ENCODE measurements at places on chromosomes 3 and 15.

DNA sequence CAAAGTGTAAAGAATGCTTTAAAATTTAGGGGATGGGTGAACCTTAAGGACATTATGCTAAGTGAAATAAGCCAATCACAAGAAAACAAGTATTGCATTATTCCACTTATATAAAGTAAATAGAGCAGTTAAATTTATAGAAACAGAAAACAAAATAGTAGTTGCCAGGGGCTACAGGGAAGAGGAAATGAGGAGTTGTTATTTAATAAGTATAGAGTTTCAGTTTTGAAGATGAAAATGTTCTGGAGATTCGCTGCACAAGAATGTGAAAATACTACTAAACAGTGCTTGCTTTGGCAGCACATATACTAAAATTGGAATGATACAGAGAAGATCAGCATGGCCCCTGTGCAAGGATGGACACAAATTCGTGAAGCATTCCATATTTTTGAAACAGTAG is 32.0 kb downstream of the DNAH12 start:
- no peak for DNase-seq

DNA sequence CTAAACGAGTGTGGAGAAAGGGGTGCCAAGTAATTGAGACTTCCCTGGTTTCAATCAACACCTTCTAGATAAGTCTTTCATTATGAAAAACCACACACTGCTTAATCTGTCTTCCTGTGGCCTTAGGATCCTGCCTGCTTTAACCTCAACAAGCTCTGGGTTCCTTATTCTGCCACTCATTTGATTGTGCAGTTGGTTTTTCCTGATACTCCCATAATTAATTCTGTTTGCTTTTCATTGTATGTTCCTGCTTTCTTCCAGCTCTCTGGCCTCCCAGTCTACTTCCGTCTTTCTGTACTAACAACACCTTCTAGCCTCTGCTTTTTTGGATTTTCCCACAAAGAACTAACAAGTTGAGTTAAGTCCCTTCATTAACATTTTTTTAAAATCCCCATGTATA is 20.2 kb upstream of the GCNT3 start:
- DNase-seq: no peak

GRCh38 chr3:171055336-171056178 is 29.0 kb upstream of the SLC2A2 start:
- DNase-seq: no peak

DNA sequence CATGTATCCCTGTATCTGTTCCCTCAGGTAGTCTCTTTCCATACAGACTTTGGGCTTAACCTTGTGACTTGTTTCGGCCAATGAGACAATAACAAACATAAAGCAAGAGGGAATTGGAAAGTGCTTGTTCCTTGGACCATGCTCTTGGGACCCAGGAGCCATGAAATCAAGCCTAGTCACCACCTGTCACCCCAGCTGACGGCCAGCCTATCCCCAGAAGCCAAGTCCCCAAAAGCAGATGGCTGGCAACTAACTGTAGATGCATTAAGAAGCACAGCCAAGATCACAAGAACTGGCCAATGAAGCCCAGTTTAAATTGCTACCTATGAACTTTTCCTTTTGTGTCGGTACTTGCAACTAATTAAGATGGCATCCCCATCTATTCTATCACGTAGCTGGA is 822.0 kb downstream of the CADM2 start:
- DNase-seq: no peak

GRCh38 chr3:132433121-132433520 is 15.8 kb downstream of the DNAJC13 start:
- DNase-seq: no peak

GRCh38 chr15:29571792-29572431 is 250.4 kb downstream of the TJP1 start:
- DNase-seq: no peak

DNA sequence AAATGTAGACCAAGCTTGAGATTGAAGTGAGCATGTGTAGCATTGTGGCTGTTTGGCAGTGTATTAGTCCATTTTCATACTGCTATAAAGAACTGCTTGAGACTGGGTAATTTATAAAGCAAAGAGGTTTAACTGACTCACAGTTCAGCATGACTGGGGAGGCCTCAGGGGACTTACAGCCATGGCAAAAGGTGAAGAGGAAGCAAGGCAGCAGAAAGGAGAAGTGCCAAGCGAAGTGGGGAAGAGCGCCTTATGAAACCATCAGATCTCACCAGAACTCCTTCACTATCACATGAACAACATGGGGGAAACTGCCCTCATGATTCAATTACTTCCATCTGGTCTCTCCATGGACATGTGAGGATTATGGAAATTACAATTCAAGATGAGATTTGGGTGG is 8.6 kb upstream of the CERS3 start:
- DNase-seq: no peak

GRCh38 chr15:42891569-42891968 is 29.0 kb downstream of the TTBK2 start:
- DNase-seq: no peak

- DNase-seq: no peak
Observed at GRCh38 chr3:33687406-33688010, 30.5 kb downstream of the CLASP2 start.

DNA sequence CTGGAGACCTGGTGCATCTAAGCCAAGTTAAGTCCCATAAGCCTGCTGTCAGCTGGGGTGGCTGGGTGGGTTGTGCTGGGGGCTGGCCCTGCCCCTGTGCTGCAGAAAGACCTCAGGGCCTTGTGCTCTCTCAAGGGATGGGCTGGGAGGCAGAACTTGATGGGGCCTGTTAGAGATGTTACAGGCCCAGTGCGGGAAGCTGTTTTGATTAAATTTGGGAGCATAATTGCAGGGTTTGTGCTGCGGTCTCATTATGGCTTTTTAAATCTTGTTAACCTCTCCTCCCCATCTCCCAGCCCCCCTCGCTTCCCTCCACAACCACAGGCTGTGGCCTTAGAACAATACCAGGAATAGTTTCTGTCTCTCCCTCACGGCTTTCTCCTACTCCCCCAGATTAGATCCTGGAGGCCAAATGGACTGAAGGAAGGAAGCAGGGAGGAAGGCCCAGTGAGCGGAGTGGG is 87.6 kb upstream of the TLE3 start:
- DNase-seq: no peak

- peak; percentile 12 for DNase-seq
Observed at GRCh38 chr15:88605189-88606069, 15.7 kb upstream of the AEN start.

- no peak for DNase-seq
Observed at GRCh38 chr3:76943671-76944070, 96.2 kb upstream of the ROBO2 start.

GRCh38 chr3:176490357-176490756 is 706.9 kb downstream of the TBL1XR1 start:
- no peak for DNase-seq

- DNase-seq: no peak
Observed at GRCh38 chr15:71329497-71330260, 214.4 kb downstream of the THSD4 start.

DNA sequence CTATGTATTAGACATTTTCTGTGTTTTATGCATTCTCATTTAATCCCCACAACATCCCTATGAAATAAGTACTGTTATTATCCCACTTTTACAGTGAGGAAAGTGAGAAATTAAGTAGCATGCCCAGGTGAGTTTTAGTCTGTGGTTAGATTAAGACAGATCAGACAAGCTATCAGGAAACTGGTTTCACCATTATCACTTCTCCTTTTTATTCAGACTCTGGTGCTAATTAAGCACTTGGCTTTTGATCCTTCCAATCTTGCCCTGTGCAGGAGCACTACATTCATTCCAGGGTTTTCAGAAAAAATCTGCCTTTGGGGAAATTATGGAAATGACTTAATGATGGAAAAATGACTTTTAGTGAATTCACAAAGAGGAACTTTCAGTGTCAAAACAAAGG is 115.2 kb downstream of the TMEM108 start:
- DNase-seq: no peak

DNA sequence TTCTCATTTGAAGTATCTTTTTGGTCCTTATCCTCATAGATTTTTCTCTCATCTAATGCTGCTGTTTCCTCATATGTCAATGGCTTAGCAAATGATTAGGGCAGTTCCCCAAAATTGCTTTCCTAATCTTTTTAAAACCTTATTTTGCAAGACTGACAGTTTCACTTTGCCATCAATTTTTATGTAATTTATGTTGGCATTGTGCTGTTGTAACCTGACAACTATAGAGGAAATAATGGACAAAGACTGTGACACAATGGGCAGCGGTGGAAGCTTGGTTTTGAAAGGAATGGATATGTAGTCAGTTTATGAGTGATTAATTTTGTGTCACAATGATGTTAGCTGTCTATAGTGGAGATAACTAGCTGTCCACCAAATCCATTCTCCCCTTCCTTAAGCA is 10.6 kb upstream of the SH3BP5 start:
- DNase-seq: no peak

- DNase-seq: no peak
Observed at GRCh38 chr3:160929595-160929994, 173.6 kb downstream of the PPM1L start.

- DNase-seq: peak; percentile 73
Observed at GRCh38 chr3:13420045-13420830, at the start of gene NUP210. TSS of gene NUP210 (minus strand) at chr3:13420322. CDS start at chr3:13420226, 96 bp downstream.

DNA sequence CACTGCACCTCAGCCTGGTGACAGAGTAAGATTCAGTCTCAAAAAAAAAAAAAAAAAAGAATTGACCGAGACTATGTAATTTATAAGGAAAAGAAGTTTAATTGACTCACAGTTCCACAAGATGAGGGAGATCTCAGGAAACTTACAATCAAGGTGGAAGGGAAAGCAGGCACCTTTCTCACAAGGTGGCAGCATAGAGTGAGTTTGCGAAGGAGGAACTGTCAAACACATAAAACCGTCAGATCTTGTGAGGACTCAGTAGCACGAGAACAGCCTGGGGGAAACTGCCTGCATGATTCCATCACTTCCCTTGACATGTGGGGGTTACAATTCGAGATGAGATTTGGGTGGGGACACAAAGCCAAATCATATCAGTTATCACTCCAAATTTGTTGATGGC is 380.9 kb downstream of the EDEM1 start:
- no peak for DNase-seq

DNA sequence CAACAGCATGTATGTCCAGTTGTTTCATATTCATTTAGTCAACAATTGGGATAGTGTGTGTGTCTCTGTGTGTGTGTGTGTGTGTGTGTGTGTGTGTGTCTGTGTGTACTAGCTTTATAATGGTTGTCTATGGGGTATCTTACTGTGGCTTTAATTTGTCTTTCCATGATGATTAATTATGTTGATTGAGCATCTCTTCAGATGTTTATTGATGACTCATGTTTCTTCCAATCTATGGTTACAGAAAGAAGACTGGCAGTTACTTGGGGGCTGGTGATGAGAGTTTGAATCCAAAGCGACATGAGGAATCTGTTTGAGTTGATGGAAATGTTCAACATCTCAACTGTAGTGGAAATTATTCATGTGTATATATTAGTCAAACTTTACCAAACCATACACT is 440.1 kb downstream of the ZNF385D start:
- DNase-seq: no peak

- DNase-seq: no peak
Observed at GRCh38 chr3:197195326-197195725, 103.1 kb downstream of the DLG1 start.

- no peak for DNase-seq
Observed at GRCh38 chr3:111904376-111905241, 45.5 kb downstream of the PHLDB2 start.

GRCh38 chr15:94740469-94740868 is 509.1 kb downstream of the MCTP2 start:
- no peak for DNase-seq

GRCh38 chr15:32119694-32120330 is 89.5 kb downstream of the CHRNA7 start:
- no peak for DNase-seq

DNA sequence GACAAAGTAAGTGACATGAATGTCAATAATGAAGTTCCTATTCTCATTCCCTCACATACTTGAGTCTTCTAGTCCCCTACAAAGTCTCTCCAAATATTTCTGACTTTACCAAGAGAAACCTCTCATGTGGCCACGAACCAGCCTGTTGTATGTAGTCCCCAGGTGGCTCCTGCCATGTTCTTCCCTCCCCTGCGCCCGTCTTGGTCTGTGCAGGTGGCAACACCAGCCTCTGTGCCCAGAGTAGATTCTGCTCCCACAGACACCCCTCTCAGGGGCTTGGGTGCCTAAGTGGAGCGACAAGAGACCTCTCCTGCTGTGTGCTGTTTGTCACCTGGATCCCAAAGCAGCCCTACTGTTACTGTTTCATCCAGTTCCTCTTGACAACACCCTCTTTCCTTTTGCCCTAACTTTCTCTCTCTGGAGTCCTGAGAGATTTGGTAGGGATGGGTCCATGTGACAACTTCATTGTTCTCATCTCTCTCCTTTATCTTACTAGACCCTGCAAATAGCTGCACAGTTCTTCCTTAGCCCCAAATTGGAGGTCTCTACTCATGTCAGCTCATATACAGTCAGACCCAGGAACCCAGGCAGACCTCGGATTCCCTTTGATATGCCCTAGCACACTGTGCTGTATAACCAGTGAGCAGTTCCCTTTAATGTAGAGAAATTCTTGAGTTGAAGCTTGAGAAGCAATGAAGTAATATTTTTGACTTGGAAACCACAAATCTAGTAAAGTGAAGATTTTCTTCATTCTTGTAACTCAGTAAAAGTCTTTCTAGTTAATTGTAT is 56.9 kb downstream of the POLR2M start:
- no peak for DNase-seq

- DNase-seq: no peak
Observed at GRCh38 chr15:70121624-70122302, 24.0 kb upstream of the TLE3 start.

DNA sequence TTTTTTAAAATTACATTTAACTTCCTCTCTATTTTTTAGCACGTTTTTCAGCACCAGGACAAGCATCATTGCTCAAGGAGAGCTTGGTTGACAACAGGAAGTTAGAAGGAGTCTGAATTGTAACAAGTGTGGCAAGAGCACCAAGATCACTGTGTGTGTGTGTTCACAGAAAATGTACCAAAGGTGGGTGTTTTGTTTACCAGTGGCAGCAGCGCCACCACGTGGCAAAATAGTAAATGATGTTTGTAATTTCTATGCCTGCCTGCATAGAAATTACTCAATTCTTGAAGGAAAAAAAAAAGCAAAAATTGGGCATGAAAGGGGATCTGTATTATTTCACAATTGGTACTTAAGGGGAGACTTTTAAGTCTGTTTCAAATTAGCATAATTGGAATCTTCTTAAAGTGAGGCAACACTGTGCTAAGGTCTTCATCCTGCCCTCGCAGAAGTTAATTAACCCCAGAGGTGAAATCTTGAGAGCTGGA is 7.4 kb upstream of the U2SURP start:
- DNase-seq: peak; percentile 59

DNA sequence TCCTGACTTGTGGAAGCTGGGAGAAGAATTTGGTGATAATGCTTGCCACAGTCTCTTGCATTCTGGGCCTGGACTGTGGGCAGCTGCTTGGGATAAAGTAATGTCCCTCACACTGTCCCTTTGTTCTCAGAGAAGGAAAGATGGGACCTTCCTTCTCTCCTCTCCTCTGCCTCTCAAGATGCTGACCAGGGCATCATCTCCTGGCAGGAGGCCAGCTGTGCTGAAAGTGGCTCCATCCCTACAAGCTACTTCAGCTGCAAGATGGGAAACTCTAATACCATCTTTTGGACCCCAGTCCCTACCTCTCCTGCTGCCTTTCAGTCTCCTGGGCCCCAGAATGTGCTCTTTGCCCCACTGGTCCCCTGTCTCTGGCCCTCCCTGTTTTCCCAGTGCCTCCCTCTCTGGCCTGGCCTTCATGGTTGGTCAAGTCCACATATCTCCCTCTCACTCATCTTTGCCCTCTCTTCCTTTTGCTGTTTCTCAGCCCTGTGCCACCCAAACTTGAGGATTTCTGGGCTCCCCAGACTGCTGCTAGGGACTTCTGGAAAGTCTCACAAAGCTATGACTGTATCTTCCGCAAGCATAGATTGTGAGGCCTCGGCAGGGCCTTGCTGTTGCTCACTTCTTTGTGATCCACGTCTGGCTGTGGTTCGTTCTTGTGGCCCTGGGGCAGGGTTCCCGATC is 7.1 kb upstream of the SLC6A20 start:
- no peak for DNase-seq
